ENCODE measurements at places on chromosomes 6 and 20.
A peak's percentile ranks its signal among the peaks of the same experiment; 100 is the strongest.

DNA sequence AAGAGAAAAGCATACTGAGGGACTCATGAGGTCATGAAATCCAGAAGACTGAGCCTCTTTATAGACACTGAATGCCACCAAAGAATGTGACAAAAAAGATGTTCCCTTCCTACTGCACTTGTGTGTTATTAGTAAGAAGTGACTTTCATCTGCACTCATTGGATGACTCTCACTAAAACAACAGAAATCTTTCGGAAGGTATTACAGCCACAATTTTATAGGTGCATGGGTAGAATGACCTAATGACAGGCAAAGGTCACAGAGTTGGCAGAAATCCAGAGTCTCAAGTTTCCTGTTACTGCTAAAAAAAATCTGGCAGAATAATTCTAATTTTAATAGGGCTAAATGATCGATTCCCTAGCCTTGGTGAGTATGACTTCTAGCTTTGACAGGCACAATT is 13.3 kb downstream of the PKHD1 start:
- no peak for DNase-seq

- DNase-seq: no peak
Measured at GRCh38 chr6:11432713-11433450, 104.7 kb upstream of the TMEM170B start.

- DNase-seq: no peak
Measured at GRCh38 chr6:114055763-114056162, 84.8 kb upstream of the HDAC2 start.

DNA sequence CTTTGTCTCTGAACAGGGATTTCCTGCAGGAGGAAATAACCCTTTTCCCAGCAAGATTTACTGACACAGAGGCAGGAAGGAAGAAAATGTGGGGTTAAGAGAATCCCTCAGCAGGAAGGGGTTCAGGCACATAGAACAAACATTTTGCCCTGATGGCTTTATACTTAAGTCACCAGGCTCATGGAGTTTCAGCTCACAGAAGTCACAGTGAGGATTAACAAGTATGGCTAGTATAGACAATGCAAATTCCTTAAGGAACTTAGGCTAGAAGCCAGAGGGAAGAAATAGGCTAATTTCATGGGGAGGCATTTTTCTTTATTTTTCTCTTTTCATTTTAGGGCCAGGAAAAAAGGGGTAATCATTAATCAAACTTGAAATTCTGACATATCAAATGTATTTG is 50.2 kb downstream of the MCHR2 start:
- no peak for DNase-seq

DNA sequence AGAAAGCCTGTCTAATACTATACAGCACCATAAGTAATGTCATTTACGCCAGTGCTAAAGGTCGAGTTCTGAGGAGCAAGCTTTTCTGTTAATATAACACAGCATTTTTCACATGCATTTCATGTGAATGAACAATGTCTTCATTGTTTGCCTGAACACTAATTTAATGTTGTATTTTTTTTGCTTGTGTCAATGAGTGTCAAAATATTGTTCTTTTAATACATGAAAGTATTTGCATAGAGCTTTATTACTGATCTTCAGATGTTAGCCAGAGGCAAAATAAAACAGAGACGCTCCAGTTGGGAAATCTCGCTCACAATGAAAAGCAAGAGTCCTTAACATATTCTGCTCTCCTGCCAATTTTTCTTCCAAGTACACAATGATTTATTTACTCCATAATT is 151.8 kb downstream of the FOXC1 start:
- DNase-seq: no peak

DNA sequence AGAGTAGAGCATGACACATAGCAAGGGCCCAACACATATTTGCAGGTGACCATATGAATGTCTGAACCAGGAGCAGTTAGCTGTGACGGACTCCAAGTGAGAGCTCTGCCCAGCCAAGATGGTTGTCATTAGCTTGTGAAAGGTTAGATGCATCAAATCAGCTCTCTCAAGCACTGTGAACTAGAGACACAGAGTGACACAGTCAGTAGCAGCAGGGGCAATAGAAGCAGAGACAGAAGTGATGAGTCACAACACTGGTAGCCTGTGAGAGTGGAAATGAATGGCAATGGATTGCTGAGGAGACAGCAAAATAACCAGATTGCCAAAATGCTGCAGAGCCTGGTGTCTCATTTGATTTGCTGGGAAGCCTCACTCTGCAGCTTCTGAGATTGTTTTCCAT is 558.9 kb downstream of the PKHD1 start:
- no peak for DNase-seq

- DNase-seq: no peak
Measured at GRCh38 chr6:53151676-53152075, 3.0 kb upstream of the GCM1 start.

GRCh38 chr6:74075323-74075722 is 379.3 kb downstream of the CD109 start:
- DNase-seq: no peak

- DNase-seq: no peak
Measured at GRCh38 chr6:101582792-101583191, 189.3 kb downstream of the GRIK2 start.

DNA sequence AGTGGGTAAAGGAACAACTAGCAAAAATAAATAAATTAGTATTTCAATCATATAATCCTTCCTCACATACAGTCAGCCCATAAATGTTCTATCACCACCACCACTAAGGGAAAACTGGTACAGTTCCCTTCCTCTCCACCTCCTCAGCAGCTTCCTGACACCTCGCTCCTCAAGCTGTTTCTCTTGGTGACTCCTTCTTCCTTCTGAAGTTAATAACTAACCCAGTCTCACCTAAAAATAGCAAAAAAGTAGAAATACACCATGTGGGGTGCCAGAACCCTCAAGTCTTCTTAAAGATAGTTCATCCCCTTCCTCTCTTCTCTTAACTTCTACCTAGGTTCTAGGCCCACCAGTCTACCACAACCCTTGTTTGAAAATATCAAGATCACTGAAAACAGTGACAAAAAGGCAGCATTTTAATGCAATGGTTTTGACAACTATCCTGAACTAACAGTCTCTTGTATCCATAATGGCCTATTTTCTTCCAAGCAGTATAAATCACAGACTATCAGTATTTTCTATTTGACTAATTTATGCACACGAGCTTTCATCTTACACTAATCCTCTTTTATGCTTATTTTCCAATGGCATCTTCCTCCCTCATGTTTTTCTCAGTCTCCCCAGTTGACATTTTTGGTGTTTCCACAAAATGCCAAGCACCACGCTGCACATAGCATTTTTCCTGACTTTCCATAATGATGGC is 85.5 kb downstream of the KHDC1L start:
- no peak for DNase-seq

GRCh38 chr20:10179574-10180298 is 38.9 kb upstream of the SNAP25 start:
- DNase-seq: no peak

DNA sequence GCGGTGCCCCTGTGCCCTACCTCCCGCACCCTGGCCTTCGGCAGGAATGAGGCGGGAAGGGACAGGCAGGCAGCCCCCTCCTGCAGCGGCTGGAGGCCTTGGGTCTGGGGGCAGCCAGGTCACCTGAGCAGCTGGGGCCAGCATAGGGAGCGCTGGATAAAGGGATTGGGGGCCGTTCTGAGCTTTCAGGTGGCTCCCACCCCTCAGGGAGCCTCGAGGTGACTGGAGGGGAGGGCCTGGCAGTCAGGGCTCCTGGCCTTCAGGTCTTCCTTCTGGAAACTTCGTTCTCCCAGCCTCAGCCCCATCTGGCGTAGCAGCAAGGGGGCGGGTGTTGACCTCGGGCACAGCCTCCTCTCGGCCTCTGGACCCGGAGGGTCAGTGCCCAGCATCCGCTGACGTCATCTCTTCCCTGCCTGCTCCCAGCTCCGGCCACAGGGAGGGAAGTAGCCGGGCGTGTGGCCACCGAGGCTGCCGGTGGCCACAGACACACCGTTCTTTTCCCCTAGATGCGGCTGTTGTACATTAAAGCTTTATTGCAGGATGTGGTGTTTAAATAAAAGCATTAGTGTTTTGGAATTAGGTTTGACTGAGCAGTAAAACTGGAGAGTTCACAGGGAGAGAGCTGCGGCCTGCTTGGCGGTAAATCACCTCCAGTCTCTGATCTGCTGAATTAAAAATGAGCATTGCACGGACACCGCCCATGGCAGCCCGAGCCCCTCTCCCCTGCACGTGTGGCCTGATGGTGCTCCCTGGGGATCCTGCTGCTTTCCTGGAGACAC is 80.0 kb upstream of the GATA5 start:
- no peak for DNase-seq

DNA sequence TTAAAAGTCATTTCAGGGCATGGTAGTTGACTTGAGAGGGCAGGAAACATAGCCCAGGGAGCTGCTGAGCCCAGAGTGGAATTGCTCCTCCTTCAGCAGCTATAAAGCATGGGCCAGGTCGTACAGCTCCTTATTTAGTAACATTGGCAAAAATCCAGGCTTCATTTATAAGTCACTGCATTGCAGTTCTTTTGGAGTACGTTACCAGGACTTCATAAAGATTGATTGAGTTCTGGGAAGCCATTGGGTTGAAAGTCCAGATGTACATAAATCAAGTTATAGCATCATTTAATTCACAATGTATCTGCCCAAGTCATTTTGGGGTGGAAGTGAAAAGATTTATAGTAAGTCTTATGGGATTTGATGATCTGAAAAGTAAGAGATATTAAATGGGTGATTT is 53.0 kb upstream of the ANKEF1 start:
- DNase-seq: no peak

DNA sequence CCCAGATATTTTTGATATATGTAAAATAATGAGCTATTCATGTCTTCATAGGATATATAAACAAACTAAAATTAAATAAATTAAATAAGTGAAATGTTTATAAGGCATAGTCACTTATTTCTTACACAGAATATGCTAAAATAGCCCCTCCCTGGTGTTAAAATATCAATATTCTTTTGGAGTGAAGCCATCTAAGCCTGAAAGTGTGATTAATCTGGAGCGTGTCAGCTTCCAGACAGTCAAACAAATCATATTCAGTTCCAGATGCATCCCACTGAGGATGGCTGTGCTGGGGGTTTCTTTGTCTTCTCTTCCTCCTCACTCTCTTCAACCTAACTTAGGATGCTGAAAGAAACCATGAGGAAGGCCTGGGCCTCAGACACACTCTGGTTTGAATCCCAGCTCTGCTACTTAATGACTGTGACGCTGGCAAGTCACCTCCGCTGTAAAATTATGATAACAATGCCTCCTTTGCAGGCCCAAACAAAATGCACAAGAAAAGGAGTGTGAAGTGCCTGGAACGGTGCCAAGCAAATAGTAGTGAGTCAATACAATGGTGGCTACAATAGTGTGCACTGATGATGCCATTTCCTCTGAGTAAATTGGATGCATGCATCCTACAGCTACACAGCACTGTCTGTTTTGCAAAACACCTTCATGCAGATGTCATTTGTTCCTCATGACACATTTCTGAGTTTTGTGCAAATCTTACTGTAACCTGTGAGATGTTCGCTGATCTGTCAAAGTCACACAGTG is 161.4 kb downstream of the FOXC1 start:
- no peak for DNase-seq

GRCh38 chr6:166335378-166336302 is 6.7 kb downstream of the SFT2D1 start:
- DNase-seq: no peak

- no peak for DNase-seq
Measured at GRCh38 chr20:50269091-50270033, 78.7 kb downstream of the CEBPB start.

DNA sequence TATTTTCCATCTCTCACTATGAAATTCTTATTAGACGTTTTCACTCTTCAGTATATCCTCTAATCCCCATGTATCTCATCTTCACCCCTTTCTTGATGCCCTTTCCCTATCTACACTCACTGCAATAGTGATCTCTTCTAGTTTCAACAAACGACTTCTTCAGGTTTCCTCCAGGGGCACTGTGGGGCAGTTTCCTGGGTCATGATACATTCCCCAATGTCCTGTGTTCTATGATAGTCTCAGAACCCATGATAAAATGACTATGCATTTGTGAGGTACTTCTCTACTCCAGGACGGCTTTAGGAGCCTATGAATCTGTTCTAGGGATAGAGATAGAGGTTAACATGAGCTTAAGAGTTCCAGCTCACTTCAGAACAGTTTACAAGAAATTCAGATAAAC is 183.3 kb downstream of the FOXC1 start:
- no peak for DNase-seq

DNA sequence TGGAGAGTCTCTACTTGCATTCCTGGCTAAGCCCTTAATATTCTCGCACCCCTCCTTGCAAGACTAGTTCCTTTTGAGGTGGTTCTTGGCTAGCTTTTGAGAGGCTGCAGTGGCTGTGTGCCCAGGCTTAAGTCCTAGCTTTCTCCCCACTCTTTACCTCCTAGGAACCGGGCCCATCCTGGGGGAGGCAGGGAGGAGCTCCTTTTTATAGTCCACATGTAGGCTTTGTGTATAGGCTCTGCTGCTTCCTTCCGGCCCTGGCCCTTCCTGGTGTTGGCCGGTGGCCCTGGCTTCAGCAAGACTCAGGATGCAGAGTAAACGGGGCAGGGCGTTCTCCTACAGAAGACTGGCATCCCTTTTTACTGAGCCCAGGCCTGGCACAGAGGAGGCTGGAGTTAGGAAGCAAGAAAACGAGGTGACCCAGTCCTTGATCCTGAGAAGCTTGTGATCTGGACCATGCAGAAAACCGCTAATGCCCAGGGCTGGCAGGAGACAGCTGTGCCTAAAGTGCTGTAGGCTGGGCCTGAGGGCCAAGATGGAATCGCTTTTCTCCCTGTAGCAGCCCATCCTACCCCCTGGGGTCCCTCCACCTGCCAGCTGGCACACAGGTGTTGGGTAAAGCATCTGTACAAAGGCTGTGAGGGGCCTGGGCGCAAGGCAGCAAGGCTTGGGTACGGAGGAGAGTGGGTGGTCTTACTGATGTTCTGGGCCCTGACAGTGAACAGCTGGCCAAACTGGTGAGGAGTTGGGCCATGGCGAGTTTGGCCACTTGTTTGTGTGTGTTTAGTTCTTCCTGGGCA is 8.7 kb downstream of the PLCG1 start:
- no peak for DNase-seq

DNA sequence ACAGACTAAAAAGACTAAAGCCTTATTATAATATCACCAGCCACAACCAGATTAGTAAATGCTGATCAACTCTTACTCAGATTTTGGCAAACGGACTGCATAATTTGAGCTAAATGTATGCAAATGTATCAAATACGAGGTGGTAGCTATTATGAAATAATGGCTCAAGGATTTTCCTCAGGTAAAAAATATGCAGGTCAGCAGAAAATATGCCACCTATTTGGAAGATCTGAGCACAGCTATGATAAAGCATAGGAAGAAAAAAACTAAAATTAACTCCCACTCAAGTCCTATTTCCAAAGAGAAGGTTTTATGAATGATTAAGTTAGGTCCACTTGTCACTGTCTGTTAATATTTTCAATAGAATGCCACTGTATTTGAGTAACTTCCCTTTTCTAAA is 22.4 kb downstream of the SYCP2 start:
- DNase-seq: no peak

GRCh38 chr6:139955366-139956155 is 581.1 kb upstream of the CITED2 start:
- DNase-seq: no peak

- DNase-seq: no peak
Measured at GRCh38 chr6:156707818-156708217, 69.4 kb upstream of the ARID1B start.

- no peak for DNase-seq
Measured at GRCh38 chr6:10315658-10316372, 99.1 kb downstream of the TFAP2A start.

- peak; percentile 57 for DNase-seq
Measured at GRCh38 chr20:25987073-25987927, 290.6 kb upstream of the ZNF337 start.

Data from stimulated activated naive CD4-positive, alpha-beta T cell (primary cell).